ENCODE measurements at places on chromosomes 4 and X.

- no peak for DNase-seq
These were observed 297.0 kb upstream of the PUDP start for GRCh38 chrX:7444967-7445366.

DNA sequence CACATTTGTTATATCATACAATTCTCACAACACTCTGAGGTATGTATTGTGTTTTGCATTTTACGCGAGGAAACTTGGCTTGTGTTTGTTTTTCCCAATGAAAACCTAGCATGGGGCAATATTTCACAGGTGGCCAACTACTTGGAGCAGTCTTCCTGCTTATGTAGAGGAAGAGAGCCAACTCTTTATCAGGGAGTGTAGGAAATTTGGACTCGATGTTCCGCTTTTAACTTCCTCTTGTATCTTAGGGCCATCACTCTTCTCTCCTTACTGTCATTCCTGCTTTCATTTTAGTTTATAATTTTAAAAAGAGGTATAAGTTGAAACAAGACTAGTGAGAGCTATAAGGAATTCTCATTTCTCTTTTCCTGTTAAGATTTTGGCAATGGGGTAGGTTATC is 107.7 kb upstream of the RPS6KA3 start:
- DNase-seq, result no peak

GRCh38 chrX:140711894-140712293 is 2.3 kb downstream of the LINC00632 start:
- no peak for DNase-seq

DNA sequence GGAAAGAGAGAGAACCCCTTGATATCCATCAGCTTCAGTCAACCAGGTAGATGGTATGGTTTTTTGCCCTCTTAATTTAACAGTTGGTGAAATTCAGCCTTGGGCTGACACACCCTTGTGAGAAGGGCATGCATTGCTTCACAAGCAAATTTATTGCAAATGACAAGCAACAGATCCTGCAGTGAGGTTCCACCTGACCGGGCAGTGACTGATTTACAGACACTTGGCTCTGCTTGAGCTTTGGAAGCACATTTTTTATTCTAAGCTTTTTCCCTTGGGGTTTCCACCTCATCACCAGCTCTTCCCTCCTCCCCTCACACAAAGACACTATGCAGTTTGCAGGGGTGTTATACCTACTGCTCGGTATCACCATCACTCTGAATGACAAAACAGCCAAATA is 28.3 kb upstream of the SERTM2 start:
- DNase-seq, result no peak

DNA sequence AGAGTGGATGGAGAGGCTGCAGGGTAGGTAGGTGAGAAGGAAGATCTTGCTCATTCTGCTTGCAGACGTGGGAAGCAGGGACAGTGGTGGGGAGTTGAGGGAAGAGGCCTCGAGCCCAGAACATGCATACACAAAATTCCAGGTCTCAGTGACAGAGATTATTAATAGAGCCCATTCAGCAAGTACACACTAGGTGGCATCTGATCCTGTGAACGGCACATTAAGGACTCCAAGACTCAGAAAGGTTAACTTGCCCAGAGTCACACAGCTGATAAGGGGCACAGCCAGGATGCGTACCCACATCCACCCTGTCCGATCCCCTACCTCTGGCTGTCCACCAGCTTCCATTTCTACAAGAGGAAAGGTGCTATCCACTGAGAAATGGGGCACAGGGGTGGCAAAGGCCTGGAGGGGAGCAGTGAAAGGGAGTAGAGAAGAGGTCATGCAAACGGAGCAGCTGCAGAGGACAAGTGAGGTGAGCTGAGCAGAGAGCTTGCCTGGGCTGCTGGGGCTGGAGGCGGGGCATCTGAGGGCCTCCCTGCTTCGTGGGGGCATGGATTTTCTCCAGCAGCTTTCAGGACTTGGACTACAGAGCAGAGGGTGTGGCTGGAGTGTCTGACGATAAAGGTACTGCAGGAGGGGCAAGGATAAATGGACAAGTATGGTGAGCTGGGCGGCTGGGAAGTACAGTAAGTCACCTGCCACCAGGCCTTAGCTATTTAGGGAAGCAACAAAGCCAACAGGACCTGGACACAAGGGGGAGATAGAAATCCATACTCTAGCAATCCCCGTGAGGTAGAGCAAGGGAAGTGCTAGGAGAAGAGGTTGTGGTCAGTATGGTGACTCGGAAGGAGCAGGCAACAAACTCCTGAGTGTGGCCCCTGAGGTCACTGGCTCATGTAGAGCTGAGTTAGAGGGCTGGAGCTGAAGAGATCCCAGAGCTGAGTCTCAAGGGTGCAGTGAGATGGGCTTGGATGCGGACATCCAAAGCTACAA is 11.2 kb downstream of the IDS start:
- peak; percentile 37 for DNase-seq

GRCh38 chr4:37762991-37763368 is 63.5 kb upstream of the PGM2 start:
- no peak for DNase-seq

DNA sequence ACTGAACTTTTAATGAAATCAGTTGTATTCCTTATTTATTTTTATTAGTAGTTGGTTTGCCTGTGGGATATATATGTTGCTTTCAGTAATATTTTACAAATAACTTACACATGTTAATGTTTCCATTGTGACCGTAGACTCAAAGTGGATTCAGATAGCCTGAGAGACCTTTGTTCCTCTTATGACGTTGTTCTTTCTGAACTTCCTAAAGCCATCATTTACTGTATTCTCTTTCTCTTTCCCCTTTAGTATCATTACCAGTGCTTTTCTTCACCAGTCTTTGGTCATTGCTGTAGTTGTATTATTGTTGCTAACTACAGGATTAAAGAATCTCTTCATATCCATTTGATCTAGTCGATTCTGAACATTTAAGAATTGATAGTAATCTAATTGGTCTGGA is 4.3 kb downstream of the STIM2 start:
- DNase-seq, result no peak

GRCh38 chrX:56765811-56766553 is 36.9 kb downstream of the NBDY start:
- DNase-seq, result no peak

DNA sequence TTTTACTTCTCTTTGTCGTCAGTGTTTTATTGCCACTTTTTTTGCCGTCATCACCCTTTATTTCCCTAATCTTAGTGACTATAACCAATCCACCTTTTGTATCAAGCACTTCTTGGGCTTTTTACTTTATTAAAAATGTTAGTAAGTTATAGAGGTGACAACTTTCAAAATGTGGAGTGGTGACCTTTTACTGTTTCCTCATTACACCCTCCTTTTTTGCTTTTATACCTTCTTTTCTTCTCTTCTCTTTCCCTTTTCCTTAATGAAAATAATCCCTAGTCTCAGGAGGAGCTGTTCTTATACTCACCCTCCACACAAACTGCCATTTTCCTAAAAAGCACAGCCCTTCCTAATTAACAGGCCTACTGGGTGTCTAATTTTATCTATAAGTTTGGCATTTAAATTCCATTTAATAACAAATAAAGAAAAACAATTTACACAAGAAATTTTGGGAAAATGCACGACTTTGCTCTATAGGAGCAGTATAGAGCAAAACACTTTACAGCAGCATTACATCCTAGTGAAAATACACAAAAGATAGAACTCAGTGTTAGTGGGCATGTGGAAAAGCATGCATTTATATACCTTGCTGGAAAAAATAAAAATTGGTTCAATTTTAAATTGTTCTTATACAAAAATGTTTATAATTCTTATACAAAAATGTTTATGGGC is 27.3 kb downstream of the BBS12 start:
- no peak for DNase-seq

DNA sequence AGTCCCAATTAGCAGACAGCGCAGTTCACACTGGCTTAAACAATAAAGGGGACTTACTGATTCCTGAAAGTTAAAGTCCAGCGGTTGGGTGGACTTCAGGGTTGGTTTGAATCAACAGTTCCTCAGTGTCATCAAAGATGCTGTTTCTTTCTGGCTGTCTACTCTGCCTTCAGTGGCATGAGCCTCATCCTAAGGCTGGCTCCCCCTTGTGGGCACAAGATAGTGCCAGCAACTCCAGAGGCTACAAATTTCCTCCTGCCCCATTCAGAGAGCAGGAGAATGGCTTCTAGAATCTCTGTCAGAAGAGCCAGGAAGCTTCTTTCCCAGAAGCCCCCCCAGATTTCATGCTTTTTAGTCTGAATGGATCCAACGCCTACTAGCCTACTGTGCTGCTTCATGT is 82.4 kb upstream of the MTM1 start:
- peak; percentile 22 for DNase-seq

DNA sequence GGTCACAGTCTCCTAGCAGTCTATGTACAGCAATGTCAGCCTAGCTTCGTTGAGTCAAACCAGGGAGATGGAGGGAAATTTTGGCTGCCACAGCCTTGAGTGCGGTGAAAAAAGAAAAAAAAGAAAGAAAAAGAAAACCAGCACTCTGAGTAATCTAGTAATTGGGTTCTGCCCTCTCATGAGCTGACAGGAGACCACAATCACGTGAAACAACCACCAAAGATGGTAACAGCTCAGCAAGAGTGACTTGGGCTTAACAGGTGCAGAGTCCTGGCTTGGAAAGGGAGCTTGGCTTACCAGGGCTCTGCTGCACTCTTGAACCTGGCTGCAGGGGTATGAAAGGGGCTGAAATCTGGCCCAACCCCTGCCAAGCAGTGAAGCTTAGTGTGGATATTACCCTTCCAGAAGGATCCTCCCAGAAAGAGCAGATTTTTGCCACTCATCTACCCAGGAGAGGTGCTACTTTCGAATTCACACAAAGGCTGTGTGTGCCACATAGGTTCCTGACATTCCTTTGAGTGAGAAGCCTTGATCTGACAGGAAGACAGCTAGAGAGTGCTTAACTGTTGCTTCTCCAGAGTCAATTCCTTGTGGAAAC is 350.3 kb downstream of the PTTG2 start:
- DNase-seq, result no peak

- no peak for DNase-seq
These were observed 10.5 kb downstream of the PPAT start for GRCh38 chr4:56424697-56425514.

DNA sequence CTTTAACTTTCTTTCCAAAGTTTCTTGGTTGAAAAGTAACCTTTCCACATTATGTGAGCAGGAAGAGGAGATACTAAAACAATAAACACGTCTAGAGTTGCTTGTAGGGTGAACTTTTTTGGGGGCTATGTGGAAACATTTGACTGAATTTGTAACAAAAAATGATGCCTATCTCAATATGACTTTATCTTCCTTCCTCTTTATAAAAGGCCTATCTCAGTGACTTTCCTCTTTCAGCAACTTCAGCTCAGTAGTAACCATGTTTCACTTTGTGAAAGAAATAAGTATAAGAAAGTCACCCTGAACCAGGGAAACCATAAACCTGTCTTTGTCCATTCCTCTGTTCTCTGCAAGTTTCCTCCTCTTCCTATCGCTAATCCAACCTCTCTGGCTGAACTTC is 124.7 kb upstream of the TMEM164 start:
- DNase-seq, result no peak

DNA sequence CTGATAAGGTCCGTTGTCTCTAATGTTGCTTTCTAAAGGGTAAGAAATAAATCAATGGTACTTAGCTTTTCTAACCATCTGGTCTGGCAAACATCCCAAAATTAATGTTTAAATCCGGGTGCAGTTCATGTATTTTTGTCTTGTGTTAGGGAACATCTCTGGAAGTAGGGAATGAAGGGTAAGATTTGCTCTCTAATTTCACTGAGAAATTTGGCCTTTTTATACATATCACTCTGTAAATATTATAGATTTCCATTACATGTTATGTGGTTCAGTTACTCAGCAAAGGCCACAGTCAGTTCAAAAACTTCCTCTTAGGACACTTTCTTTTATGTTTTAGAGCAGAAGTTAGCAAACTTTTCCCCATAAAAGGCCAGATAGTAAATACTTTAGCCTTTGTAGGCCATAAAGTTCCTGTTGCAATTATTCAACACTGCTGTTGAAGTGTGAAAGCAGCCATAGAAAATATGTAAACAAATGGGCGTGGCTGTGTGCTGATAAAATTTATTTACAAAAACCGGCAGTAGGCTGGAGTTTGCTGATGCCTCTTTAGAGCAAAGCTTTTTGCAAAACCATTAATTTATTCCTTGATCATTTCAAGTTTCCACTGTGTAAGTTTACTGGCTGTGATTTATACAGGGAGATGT is 218.1 kb downstream of the ANTXR2 start:
- DNase-seq, result no peak

GRCh38 chrX:135556055-135556454 is 35.6 kb downstream of the INTS6L start:
- no peak for DNase-seq

DNA sequence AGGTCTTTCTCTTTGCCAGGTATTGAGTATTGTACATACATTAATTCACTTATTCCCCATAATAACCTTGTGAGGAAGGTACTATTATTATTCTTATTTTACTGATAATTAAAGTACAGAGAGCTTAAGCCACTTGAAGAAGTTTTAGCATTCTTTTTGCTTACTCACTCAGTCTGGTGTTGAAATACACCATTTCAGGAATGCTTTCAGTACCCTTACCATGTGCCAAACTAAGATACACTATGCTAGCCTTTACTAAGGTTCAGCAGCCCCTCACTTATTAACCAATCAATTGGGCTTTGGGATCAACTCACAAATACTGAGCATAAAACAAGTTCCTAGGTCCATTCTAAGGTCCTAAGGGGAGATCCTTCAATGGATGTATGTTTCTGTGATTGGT is 179.0 kb upstream of the FGF13 start:
- DNase-seq, result no peak

DNA sequence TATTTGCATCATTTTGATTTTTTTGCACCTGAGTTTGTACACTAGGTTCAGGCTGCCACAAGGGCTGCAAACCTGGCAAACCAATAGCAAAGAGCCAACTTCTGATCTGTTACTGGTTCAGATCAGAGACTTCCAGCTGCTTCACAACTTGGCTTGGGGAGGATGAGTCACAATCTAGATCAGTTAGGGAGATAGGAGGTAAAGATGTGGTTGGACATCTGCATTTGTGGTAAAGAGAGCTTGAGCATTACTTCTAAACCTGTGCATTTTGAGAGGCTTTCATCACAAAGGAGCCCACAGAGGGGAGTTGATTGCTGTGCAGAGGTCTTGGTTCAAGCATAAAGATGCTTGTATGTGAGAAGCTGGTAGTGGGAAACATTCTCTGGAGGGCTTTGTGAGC is 34.5 kb downstream of the LINC00632 start:
- no peak for DNase-seq

DNA sequence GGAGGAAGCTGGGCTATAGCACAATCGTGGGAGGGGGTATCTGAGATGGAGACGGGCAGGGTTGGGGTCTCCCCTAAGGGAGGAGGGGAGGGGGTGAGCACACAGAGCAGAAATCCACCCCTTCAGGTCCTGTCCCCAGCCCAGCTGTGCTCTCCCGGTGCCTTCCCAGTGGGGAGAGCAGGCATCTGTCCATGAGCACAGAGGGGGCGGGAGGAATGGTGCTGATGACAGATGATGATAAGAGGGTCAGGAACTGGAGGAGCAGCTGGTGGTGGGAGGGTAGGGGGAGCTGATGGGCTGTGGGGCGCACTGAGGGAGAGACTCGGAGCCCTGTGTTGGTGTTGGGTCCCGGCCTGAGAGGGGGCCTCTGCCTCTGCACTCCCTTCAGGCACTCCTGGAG is 8.6 kb downstream of the ATP2B3 start:
- no peak for DNase-seq
